ENCODE measurements at places on chromosomes 2 and 18. TPM values are rescaled to one million over a fixed set of nuclear protein-coding genes. Genes with fewer than 3 reads are reported as not detected.

GRCh38 chr2:74361327-74361726 lies 18.1 kb upstream of the SLC4A5 start:
- DNase-seq, result no peak

DNA sequence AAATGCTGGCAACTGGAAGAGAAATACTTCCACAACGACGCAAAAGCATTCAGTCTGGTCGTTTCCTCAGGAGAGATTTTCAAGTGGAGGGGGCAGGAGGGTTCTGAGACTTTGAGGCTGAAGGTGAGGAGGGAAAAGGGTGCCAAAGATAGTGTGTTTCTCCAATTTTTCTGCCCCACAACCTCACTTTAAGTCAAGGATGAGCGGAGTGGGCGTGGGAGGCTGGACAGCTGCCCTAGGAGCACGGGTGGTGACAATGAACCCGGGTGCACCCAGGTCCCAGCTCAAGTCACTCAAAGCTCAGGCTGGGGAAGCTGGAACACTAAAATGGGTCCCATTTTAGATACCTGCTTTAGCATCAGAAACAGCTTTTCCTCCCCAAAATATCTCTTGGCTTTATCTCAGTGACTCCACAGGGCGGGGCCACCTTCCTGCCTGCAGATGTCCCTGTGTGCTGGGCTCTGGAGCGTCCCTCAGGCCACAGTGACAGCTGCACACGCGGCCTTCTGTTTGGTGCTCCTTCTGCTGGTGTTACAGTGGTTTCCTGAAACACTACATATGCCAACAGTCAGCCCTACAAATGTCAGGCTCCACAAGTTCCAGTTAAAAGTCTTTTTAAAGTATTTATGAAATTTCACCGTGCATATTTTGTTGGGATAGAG lies 1.4 kb upstream of the MBP start:
- peak; percentile 68 for DNase-seq

GRCh38 chr18:10524507-10525370 lies 1.1 kb upstream of the NAPG start:
- DNase-seq, result no peak

GRCh38 chr2:179044500-179044899 lies 5.4 kb downstream of the CCDC141 start:
- no peak for DNase-seq

The UGT1A4 gene
- total RNA-seq, result not detected

The RGPD4 gene
- total RNA-seq, result 0.04 TPM

DNA sequence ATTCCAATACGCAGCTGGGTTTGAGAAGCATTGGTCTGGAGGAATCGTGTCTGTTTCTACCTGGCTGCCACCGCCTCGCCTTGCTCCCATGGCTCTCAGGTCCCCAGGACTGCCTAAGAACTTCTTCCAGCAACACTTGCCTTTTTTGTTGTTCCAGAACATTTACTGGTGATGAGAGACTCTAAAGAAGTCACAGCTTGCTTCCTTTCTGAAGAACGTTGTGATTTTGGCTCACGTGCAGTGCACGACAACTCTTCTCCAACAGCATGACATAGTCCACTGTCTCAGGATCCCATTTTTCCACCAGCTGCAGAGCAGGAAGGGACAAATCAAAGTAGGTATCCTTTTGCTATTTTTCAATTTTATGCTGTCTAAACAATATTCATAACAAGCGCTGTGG lies 940.9 kb downstream of the SLC4A3 start:
- DNase-seq, result no peak

GRCh38 chr2:26299471-26300101 lies 46.4 kb upstream of the SELENOI start:
- DNase-seq, result no peak

DNA sequence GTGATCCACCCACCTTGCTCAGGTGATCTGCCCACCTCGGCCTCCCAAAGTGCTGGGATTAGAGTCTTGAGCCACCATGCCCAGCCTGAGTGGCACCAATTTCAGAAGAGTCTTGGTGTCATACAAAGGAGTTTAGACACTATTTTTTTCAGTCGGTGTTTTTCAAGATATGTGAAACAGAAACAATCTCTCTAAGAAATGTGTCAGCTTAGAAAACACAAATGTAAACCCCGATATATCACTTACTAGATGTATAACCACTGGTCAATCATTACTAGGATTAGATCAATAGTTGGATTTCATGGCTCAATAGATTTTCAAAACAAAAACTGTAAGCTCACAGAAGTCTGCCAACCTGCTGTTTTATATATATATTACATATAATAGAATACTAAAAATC lies 67.2 kb upstream of the FRZB start:
- DNase-seq, result no peak

GRCh38 chr18:58579561-58580047 lies 49.3 kb downstream of the ALPK2 start:
- DNase-seq, result no peak

The TPO gene
- 3.3 TPM for total RNA-seq

The PUS10 gene
- 1.0 TPM for total RNA-seq

GRCh38 chr18:47602273-47602897 lies 328.1 kb downstream of the SMAD2 start:
- DNase-seq, result no peak

The CPLX4 gene
- not detected for total RNA-seq

DNA sequence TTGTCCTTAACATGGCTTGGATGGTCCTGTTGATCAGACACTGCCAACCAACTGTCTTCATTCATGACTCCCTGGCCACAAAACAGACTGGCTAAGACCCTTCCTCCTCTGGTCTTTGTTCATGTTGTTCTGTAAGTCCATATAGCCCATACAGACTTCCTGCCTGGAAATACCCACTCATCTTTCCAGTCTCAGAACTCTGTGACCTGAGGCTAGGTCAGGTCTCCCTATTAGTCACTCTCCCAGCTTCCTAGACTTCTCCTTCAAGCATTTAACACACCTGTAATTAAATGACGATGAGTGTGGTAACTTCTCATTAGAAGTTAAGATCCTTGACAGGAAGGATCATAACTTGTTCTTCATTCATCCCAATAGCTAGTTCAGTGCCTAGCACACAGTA lies 56.3 kb downstream of the CCDC93 start:
- DNase-seq, result no peak

DNA sequence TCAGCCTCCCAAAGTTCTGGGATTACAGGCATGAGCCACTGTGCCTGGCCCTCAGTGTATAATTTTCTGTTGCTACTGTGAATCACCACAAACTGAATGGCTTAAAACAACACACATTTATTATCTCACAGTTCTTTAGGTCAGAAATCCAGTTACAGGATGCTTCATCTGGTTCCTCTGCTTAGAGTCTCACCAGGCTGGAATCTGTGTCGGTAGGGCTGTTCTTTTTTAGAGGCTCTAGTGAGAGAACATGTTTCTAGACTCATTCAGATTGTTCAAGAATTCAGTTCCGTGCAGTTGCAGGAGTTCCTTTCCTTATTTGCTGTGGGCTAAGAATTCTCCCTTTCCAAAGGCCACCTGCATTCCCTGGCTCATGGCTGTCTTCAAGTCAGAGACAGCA lies 22.2 kb downstream of the CCDC121 start:
- DNase-seq, result no peak

DNA sequence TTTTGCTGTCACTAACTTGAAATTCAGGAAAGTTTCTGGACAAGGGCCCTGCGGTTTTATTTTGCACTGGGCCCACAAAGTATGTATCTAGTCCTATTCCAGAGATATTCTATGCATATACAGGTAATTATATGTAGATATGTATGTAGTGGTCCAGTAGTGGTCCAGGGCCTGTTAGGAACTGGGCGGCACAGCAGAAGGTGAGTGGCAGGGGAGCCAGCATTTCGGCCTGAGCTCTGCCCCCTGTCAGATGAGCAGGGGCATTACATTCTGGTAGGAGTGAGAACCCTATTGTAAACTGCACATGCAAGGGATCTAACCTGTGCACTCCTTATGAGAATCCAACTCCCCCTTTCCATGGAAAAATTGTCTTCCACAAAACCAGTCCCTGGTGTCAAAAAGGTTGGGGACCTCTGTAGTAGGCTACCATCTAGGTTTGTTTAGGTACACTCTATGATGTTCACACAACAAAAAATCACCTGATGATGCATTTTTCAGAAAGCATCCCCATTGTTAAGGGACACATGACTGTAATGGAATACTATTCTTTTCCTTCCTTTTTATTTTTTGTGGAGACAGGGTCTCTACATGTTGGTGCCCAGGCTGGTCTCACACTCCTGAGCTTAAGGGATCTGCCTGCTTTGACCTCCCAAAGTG lies 2.8 kb upstream of the PPP4R3B start:
- no peak for DNase-seq

The CXCR1 gene
- total RNA-seq, result not detected

- no peak for DNase-seq
These were observed 20.9 kb upstream of the SLC35F5 start for GRCh38 chr2:113777371-113777770.

The MYOM1 gene
- 245 TPM for total RNA-seq

- peak; percentile 27 for DNase-seq
These were observed 16.3 kb downstream of the SLC3A1 start for GRCh38 chr2:44291281-44292248.

GRCh38 chr2:54878182-54878581 lies 154.7 kb downstream of the EML6 start:
- no peak for DNase-seq

GRCh38 chr2:111638274-111638877 lies 245.6 kb downstream of the ANAPC1 start:
- peak; percentile 40 for DNase-seq

The TCF7L1 gene
- total RNA-seq, result 1.1 TPM

GRCh38 chr2:127082974-127083373 lies 24.0 kb downstream of the BIN1 start:
- DNase-seq, result peak; percentile 70

DNA sequence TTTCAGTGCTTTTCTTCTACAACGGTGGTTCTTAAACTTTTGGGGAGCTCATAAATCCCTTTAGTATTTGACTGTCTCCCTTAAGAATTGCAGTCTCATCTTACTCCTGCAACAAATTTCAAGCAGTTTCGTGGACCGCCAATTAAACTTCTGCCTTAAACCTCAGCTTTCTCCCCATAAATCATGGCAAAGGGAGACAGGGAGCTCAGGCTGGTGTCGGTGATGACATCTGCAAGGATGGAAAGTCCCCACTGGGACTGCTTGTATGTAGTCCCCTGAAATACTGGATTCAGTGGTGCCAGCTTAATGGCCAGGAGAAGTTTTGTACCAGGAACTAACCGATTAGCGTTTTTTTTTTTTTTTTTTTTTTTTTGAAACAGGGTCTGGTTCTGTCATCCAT lies 148.7 kb upstream of the ITGA6 start:
- no peak for DNase-seq

GRCh38 chr2:20384953-20385352 lies 34.3 kb upstream of the PUM2 start:
- no peak for DNase-seq

The HNMT gene
- 7.8 TPM for total RNA-seq

DNA sequence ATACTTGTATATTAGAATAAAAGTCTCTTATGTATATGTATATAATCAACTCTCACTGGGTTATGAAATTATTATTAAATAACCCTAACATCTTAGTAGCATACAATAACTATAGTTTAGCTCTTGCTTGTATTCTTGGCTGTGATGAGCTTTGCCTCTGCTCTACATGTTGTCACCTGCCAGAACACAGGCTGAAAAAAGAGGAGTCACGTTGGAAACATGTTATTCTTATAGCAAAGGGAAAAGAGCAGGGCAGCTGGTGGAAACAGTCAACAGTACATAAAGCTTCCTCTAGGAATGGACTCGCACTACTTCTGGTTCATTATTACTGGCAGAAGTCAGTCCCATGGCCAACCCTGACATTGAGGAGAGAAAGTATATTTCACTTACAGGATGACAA lies 362.0 kb upstream of the KYNU start:
- no peak for DNase-seq

All from gastrocnemius medialis (tissue), 4 donors.